ENCODE measurements at places on chromosomes 2 and 18.

- no peak for DNase-seq
Observed at GRCh38 chr2:219736209-219736608, 108.8 kb downstream of the SLC4A3 start.

- DNase-seq, result no peak
Observed at GRCh38 chr2:204551512-204551863, 6.2 kb downstream of the PARD3B start.

- DNase-seq, result no peak
Observed at GRCh38 chr2:192124571-192124970, 70.2 kb downstream of the TMEFF2 start.

DNA sequence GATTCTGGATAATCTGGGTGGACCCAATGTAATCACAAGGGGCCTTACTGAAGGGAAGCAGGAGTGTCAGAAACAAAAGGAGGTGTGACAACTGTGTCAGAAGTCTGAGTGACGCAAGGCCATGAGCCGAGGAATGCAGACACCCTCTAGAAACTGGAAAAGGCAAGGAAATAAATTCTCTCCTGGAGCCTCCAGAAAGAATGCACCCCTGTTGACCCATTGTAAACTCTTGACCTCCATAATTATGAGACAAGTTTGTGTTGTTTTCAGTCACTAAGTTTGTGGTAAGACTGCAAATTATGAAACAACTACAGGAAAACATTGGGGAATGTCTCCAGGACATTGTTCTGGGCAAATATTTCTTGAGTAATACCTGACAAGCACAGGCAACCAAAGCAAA lies 47.3 kb upstream of the B3GNT7 start:
- DNase-seq, result peak; percentile 22

- peak; percentile 66 for DNase-seq
Observed at GRCh38 chr2:42492691-42493467, 903 bp downstream of the KCNG3 start.

- no peak for DNase-seq
Observed at GRCh38 chr2:54858021-54858681, 134.7 kb downstream of the EML6 start.

DNA sequence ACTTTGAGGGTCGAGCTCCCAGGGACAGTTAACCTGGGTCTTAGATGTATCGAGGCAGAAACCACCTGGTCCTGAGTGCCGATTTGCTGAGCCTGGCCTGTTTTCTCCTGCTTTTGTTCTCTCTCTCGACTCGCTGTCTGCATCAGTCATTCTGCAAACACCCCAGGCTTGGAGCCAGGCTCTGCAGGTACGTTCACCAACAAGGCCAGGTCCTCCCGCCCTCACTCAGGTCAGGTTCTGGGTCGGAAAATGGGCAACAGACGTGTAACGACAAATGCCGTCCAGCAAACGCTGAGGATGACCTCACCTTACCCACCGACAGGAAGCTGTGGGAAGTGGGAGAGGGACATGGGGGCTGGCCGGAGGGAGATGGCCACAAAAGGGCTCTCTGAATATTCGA lies 57.7 kb upstream of the PXDN start:
- DNase-seq, result no peak

DNA sequence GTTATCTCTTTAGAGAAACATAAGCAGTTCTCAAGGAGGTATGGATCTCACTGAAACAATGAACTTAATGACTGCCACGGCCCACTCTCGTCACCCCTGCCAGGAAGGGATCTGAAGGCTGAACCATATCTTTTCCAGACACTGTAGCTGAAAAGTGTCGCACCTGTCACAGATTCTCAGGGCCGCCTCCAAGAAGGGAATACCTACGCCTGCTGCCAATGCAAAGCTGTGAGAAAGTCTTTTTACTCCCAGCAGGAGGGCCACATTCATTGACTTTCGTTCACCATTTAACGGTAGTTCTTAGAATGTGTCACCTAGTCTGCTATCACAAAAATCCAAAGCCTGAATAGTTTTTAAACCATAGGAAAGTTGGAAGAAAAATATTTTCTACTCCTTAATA lies 66.7 kb upstream of the SH3BP4 start:
- no peak for DNase-seq

DNA sequence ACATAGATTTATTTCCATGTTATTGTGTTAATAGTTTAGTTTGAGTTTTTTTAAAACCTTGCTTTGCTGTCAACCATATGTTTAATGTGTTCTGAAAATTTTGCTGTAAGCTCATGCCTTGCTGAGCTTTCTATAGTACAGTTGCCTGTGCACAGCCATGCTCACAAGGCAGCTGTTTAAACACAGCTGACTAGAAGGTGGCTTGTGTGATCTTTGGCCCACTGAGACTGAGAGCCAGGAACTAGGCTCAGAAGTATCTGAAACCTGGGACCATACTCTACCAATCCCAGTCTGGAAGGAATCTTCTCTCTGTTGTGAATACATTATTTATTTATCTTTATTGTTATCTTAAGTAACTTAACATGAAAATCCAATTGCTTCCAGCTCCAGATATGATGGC lies 350.5 kb downstream of the KIAA1328 start:
- DNase-seq, result no peak

DNA sequence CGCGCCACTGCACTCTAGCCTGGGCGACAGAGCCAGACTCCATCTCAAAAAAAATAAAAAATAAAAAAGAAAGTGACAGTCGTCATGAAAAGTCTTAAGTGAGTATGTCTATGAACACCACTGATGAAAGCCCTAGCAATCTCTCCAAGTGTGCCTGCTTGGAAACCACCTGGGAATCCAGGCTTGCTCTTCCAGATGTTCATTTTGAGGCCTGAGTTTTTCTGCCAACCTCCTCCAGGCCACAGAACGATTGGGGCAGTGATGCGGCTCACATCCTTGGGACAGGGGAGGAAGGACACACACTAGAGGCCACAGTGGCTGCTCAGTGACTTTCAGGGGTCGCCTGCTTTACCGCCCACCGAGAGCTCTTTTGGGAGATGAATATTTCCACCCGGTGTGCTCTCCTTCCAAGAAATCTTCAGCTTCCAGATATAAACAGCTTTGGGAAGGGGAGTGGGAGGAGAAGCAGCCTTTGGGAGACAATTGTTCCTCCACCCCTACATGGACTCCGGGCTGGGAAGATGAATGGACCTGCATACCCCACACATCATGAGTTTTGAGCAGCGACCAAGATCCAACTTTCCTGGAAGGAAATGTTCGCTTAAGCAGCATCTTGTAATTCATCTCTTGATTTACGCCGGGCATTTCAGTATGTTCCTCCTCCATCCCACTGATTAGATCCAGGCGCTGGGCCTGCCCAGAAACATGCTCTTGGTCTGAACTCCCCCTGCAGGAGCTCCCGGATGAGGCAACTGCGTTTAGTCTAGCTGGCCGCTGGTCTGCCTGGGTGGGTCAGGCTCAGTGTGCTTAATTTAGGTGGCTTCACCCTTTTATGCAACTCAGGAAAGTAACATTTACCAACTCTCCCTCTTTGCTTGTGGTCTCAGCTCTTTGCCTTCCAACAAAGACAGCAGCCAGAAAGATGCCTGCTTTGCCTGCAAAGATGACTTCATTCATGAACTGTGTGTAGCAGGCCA lies 6.2 kb upstream of the ARMC9 start:
- DNase-seq, result no peak

DNA sequence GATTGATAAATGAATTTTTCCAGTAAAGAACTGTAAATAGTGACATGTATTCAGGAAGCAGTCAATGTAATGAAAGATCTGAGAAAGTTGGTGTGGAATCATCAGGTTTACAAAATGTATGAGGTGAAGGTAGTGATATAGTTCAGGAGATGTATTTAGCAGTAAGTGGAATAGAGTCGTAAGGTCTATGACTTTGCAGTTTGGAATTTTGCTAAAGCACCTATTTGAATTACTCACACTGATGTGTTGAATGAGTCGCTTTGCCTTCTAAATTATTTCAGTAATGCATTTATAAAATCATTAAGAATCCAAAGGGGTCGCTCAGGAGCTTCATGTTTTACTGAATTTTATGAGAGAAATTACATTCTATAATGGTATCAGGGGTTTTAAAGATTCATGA lies 713.7 kb downstream of the DSC3 start:
- DNase-seq, result no peak

GRCh38 chr18:59646963-59647307 lies 50.3 kb downstream of the CCBE1 start:
- no peak for DNase-seq

DNA sequence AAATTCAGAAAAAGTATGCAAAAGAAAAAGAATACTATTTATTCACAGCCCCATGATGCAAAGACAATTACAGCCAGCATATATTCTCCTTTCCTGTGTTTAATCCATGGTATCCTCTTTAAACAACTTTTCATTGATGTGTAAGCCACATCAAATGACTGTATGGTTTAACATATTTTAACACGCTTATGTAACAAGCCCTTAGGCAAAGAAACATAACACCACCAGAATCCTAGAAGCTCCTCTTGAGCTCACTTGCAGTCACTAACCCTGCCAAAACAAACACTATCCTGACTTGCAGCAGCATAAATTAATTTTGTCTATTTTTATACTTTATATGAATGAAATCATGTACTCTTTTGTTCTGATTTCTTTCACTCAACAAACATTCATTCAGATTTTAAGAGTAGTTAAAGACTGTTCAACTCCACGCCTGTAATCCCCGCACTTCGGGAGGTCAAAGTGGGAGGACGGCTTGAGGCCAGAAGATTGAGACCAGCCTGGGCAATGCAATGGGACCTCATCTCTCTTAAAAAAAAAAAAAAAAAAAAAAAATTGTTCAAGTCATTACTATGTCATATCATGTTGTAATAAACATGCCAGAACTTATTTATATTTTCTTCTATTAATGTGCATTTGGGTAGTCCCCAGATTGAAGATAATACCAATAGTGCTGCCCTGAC lies 226.3 kb downstream of the NBAS start:
- no peak for DNase-seq

DNA sequence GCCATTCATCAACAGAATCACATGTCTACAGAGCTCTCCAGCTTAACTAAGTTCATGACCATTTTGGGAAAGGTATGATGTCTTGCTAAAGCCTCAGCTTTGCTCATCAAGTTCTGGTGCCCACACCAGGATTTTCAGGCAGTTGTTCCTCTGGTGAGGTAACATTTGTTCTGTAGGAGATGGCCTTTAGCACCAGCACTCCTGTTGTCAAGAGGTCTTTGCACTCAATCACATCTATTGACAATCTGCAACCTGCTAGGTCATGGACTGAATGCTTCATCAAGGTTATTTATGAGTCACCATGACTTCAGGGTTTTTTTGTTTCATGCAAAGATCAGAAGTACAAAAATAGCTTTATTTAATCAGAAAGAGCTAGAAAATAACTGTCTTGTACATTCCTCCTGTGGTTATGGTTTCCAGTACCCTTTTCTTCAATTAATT lies 36.6 kb upstream of the VIT start:
- DNase-seq, result no peak

DNA sequence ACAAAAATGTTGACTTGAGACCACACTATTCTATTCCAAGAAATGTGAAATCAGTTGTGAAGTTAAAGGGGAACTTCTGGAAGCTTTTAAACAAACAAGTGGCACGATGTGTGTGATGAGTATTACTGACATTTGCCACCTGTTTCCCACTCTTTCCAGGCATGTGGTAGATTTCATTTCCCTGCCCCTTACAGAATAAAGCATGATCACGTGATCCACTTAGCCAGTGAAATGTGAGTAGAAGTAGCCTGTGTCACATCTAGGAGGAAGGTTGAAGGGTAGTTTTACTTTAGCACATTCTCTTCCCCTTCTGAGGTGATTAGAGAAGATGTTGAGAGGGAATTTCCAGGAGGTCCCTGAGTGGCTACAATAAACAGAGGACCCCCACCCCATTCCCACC lies 3.8 kb downstream of the COL4A4 start:
- DNase-seq, result no peak

- DNase-seq, result no peak
Observed at GRCh38 chr2:74538881-74539339, 9.2 kb downstream of the HTRA2 start.

- DNase-seq, result no peak
Observed at GRCh38 chr2:187372213-187372612, 75.8 kb downstream of the CALCRL start.

Measured in activated effector memory CD4-positive, alpha-beta T cell treated with anti-CD3 and anti-CD28 coated beads, Interleukin-2, amount 50 U/mL, for 16 hours (primary cell).